GM04504 (cell line): ENCODE measurements at places on chromosomes 6 and 20.

GRCh38 chr6:135796643-135797305 lies 54.7 kb upstream of the PDE7B start:
- peak; percentile 10 for DNase-seq

DNA sequence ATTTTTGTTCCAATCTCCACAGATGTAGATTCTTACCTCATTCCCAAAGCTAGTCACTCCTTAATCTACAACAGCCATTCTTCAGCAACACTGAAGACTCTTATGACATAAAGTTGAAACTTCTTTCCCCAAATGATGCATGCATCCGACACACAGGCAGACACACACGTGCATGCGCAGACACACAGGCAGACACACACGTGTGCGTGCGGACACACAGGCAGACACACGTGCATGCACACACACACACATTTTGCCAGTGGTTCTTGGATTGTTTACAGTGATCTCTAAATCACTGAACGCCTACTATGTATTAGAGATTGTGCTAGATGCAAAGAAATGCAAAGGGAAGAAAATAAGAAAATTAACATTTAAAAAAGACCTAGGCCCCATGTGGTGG lies 9.0 kb upstream of the TRPC4AP start:
- no peak for DNase-seq

DNA sequence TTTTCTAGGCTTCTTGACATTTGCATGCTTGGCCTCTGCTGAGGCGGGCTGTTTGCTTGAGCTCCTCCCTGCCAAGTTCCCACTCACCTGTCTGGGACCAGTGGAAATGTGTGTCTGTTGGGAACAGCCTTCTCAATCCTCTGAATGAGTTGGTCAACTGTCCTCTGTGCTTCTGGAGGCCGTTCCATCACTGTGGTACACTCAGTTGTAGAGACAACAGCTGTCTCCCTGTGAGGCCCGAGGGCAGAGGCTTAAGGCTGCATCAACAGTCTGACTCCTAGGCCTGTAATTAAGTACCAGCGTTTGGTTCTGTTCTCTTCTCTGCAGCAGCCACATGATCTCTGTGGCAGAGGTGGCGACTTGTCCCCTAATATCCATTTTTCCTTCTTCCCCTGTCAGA lies 110.9 kb downstream of the CDC5L start:
- DNase-seq, result no peak

- no peak for DNase-seq
Measured at GRCh38 chr20:34049897-34050695, 56.4 kb downstream of the RALY start.

DNA sequence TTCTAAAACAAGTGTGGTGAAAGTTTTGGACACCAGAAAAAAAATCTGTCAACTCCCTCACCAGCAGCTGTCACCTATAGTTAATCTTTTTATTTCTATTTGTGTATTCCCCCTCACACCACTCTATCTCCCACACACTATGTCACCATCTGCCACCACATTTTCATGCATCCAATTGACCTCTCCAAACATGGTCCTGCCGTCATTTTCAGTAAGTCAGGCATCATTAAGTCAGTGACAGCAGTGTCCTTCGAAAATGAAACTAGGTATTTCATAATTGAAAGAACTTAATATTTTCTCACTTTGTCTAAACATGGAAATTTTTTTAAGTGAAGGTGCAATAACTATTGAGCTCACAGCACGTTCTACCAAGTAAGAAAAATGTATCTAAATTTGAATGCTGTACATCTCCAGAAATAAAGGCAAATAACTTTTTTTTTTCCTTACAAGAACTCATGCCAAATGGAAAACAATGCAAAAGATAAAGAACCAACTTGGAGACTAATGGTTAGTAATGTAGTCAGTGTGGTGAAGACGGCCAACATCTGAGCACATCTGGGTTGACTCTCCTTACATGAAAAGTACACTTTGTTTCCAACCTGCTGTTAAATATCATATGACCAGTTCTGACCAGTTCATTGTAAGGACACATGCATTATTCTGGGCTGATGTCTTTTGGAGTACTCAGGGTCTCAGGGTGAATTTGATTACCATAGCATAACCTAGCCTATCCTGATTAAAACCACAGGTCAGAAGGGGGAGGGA lies 623.3 kb upstream of the MANEA start:
- DNase-seq, result no peak

DNA sequence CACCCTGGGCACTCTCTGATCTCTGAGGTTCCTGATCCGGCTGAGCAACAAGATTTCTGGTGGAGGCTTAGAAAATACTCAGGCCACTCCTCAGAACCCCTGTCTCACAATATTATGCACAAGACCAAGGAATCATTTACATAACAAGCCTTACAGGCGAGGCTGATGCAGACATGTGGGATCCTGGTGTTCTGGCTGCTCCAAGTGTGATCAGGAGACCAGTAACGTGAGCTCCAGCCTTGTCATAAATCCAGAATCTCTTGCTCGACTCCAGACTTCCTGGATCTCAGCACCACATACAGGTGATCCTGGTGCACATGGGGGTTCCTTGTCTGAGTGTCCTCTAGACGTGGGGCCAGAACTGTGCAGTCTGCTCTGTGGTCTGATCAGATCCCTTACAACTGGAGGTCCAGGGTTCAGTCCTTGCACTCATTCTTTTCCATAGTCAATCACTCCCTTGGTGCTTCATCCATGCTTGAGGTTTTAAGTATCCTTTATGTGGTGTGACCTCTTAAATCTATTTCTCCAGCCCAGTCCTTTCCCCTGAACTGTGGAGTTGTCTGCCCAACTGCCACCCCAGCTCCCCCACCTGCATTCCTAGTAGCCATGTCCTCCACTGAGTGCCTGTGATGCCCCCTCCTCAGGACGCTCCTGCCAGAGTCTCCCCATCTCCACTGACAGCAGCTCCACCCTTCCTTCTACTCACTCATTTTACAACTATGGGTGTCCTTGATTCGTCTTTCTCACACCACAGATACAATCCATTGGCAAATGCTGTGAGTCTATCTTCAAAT lies 5.1 kb downstream of the HLA-C start:
- no peak for DNase-seq

- DNase-seq, result peak; percentile 46
Measured at GRCh38 chr6:24658573-24659560, 7.8 kb downstream of the TDP2 start.

DNA sequence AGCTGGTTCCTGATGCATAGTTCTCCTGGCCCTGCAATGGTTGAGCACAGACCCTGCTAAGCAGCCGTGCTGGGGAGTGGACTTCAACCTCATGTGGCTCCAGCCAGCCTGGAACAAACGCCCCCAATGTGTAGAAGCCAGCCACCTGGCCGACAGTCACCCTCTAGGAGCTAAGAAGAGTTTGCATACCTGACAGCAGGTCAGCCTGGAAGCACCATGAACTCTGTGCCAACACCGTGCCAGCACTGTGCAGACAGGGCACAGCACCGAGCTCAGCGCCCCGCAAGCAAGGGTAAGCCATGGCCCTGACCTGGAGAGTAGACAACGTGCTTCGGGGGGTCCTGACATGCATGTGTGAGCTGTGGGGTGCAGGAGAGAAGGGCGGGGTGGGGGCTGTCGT lies 356.3 kb downstream of the ZFAND3 start:
- DNase-seq, result no peak
